ENCODE measurements at places on chromosomes 13 and 19.

DNA sequence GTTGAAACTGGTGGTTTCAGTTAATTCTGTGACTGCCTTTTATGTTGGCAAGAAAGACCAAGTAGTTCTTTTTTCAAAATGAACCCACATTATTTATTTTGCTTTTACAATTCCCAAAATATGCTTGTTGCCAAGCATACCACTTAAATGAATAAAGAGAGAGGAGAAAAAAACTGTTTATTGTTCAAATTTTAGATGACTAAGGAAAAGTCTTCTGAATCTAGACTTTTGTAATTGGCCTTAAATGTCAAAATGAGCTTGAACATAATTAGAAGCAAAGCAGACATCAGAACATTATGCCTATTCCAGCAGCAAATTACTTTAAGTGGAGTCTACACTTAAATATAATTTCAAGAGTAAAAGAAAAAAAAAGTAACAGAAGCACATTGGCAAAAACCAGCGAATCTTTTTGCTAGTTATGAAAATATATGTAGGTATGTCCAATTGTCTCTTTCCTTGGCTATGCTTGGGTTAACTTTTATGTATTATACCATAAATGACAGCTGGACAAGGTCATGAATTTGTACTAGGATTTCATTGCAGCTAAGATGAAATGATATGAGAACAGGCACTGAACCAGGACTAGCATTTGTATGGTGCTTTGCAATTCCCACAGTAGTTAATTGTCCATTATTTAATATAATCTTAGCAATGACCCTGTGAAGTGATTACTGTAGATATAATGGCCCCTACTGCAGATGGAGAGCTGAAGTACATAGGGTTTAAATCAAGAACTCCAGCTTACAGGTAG, 211.9 kb downstream of the NALCN start:
- no peak for DNase-seq

- DNase-seq: no peak
These were observed 21.5 kb upstream of the OXGR1 start for GRCh38 chr13:97015661-97016350.

- no peak for DNase-seq
These were observed 10.0 kb upstream of the NDUFS7 start for GRCh38 chr19:1373534-1374249.

- peak; percentile 41 for DNase-seq
These were observed 1.2 kb downstream of the RABAC1 start for GRCh38 chr19:41957838-41958366.

- no peak for DNase-seq
These were observed 885 bp upstream of the ZNF536 start for GRCh38 chr19:30371161-30371836.

DNA sequence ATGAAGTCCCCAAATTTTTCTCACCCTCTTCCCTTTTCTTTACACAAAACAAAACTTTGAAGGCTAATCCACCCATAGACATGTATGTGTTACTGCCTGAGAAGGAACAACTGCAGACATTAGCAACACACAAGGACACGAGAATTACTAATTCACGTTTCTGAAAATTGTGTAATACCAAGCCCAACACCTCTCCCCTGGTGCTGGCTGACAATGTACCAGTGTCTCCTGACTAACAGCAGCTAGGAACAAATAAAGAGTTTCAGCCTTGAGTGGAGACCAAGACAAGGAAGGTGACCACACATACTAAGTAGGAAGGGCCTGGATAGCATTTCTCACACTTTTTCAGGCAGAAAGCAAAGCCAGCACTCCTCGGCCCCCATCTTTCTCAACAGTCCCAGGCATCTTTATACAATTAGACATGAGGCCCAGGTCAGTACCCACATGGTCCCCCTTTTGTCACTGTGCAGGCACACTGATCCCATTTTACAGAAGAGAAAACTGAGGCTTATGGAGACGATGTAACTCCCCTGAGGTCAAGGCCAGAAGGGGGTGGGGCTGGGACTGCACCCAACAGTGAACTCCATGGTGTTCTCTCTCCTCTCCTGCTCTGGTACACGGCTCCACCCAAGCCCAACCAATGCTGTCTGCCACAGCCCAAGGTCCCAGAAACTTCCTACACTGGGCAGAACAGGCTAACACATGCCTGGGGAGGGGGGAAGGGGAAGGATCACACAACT, 8.7 kb downstream of the BRD4 start:
- DNase-seq: no peak

DNA sequence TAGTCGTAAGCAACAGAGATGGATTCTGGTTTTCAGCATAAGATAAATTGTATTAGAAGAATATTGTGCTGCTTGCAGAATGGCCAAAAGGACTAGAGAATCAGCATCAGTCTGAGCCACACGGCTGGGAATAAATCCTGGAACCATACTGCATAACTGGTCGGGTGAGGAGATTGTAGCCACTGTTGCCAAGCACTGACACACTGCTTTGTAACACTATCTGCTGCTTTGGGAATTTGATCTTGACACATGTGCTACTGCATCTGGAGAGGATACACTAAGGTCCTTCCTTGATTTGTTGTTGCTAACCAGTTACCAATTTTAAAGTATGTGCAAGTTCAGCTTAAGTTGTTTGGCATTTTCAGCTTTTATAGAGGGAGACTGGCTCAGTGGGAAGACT, 1.9 kb downstream of the HNRNPA1L2 start:
- no peak for DNase-seq

GRCh38 chr19:42422092-42422900, 4.9 kb downstream of the LIPE start:
- no peak for DNase-seq

GRCh38 chr19:5489551-5489950, 34.3 kb downstream of the ZNRF4 start:
- no peak for DNase-seq

GRCh38 chr13:21053231-21053630, 8.2 kb downstream of the LATS2 start:
- DNase-seq: no peak

DNA sequence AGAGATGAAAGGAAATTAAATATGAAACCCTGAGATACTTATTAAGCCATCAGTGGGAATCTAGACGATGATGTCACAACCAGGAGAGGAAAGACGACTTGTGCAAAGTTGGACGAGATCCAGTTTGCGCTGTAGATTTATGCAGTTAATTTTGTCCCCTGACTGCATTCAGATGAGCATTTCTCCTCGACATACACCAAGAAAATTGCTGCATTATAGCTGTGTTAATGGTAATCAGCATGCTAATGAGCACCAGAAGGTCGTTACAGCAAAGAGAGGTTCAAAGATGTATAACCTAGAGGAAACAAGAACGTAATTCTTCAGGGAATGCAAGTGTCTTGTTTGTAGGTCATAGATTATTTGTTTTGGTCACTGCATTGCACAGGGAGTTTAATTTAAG, 371.7 kb downstream of the RBM26 start:
- no peak for DNase-seq

All from activated CD4-positive, alpha-beta T cell treated with anti-CD3 and anti-CD28 coated beads, Interleukin-2, amount 50 U/mL, for 48 hours (primary cell).